ENCODE measurements at places on chromosomes 6 and 20.

- no peak for DNase-seq
Observed at GRCh38 chr6:100217225-100218012, 223.4 kb upstream of the MCHR2 start.

DNA sequence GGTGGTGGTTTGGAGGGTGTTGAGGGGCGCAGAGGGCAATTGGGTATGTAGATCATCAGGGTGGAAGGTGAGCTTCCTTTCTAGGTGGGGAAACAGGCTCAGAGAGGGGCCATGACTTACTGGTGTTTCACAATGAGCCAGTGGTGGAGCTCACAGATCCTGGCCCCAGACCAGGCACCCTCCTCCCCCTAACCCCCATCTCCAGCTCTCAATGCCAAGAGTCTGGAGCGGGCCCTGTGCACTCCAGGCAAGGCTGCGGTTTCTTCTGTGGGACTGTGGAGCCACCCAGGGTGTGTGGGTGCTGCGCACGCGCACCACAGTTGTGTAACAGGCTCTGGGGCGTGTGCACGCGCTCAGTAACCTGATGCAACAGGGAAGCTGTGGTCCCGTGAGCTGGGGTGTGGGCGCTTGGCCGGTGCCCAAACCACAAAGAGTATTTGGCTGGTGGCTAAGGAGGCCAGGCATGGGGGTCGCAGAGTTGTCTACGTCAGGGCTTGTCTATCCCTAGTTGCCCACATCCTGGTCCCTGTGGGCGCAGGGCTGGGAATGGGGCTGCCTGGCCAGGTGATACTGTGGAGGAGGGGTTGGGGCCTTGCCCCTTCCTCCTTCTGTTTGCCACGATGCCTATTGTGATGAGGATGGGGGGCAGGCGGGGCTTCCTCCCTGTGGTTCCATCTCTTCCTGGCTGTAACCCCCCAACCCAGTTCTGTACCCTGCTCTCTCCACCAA, 37.5 kb upstream of the MRPS18A start:
- DNase-seq, result peak; percentile 86

DNA sequence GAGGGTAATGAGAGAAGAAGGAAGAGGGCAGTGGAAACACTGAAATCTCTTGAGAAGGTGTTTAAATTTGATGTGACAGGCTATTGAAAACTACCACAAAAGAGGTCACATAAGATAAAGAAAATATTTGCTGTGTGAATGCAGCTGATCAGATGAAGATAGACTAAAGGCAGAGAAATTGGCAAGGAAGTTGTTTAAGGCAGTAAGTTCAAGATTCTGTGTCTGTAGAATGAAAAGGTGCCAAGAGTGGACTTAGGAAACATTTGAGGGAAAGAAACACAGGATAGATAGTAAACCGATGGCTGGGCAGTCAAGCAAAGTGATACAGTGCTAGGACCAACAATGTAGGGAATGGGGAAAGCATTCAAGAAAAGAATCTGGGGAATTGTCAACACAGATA, 332.3 kb upstream of the MARCKS start:
- no peak for DNase-seq

DNA sequence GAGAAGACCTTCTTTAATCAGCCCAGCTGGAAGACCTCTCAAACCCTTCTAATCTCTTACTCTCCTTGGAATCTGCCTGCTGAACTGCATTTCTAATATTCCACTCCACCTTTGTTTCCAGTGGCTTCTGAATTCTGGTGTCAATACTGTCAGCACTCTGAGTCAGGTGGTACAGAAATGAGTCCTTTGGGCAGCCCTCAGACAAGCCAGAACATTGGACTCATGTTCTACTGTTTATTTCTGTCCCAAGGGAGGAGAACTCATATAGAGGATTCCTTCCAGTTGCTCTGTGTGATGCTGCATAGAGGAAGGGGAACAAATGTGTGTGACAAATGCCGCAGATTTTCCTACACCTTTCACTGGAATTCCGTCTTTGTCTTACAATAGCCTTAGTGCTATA, 114.8 kb downstream of the PHF3 start:
- DNase-seq, result no peak

DNA sequence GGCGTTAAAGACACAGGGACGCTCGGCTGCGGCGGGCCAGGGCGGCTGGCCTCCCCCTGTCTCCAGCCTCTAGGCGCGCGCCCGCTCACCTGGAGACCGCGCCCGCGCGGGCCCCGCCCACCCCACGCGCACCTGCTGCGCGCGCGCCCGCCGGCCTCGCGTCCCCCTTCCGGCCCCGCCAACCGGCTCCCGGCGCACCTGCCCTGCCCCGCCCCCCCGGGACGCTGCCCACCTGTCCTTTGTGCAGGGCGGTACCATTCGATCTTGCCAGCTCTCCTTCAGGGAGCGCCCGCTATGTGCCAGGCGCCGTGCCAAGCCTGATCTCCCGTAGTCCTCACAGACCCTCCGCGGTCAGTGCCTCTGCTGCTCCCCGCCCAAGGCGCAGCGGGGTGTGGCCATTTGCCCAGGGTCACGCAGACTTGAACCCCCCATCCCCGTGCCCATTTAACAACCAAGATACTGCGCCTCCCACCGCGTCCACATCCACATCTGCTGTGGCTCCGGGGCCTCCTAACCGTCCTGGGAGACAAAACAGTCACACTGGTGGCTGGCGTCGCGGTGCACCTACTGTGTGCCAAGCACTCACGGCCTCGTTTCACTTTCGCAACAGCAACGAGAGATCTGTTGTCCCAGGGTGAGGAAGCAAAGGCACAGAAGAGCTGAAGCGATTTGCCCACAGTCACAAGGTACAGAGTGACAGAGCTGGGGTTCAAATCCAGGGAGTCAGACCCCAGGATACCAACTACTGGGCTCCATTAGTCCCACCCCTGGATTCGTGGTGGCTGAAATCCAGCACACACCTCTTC, 48.1 kb downstream of the NOL4L start:
- no peak for DNase-seq

GRCh38 chr6:157990321-157991066, 8.8 kb downstream of the SYNJ2 start:
- no peak for DNase-seq

- DNase-seq, result no peak
Observed at GRCh38 chr6:158996856-158997255, 3.1 kb downstream of the RSPH3 start.

DNA sequence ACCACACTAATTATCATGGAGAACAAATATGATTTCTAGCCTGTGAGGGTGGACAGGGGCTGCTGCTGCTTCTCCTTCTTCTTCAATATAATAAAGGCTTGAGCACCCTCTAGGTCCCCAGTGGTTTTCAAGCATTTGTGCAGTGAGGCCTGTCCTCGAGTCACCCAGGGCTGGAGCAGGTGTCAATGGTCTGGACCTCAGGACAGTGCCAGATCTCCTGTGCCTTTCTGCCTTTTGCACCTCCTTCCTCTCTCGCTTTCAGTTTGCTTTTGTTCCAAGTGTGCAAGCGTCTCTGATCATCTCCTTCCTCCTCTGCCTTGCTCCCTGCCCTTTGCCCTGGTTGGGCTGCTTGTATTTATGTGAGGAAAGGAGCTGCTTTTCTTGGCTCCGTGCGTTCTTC, 152.2 kb upstream of the SYNDIG1 start:
- no peak for DNase-seq

- no peak for DNase-seq
Observed at GRCh38 chr6:124028117-124028516, 224.5 kb downstream of the NKAIN2 start.

DNA sequence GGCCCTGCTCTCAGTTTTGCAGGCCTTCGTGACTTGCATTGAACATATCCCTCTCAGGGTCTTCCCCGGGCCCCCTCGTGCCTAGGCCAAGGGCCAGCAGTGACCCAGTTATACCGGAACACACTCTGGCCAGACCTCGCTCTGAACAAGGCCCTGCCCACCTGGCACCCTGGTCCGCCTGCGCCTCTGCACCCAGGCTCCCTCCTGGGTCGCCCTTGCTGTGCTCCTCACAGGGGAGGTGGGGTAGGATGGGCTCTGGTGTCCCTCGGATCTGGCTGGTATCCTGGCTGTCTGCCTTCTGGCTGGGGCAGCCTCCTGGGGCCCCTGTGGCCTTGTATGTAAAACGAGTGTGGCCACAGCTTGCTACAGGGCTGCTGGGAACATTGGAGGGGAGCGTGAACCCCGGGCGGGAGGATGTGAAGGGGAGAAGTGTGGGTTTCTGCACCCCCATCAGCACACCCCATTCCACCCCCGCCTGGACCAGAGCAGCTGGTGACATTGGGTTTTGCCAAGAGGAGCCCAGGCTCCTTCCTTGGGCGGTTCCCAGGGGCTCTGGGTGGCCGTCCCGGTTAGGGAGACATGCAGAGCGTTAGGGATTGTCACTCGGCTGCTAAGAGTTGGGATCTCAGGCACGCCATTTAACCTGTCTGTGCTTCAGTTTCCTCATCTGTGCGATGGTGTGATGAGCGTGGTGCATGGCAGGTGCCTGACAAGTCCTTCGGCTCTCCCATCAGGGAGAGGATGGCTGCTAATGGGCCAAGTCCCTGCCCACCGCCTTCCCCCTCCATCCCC, 17.5 kb downstream of the SRC start:
- no peak for DNase-seq

GRCh38 chr6:143157131-143157530, 96.4 kb downstream of the AIG1 start:
- no peak for DNase-seq

GRCh38 chr6:44390158-44390683, 2.7 kb downstream of the CDC5L start:
- no peak for DNase-seq

- DNase-seq, result no peak
Observed at GRCh38 chr6:37938909-37939308, 119.4 kb downstream of the ZFAND3 start.

- no peak for DNase-seq
Observed at GRCh38 chr6:33607126-33607783, 13.9 kb upstream of the ITPR3 start.

DNA sequence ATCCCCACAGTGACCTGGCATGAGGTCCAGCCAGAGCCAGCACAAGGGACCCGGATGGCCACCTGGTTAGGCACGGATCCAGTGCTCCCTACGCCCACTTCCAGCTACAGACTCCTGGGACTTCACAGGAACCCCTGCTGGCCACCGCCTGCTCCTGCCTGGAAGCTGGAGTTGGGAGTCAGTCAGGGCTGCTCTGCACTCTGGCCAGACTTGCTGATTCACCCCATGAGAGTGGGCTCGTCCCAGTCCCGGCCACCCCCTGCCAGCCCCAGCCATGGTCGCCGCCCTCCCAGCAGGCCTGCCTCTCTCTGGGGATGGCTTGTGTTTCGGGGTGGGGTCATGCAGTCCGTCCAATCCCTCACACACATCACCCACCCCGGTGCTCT, 125.8 kb downstream of the DLL1 start:
- DNase-seq, result peak; percentile 28

DNA sequence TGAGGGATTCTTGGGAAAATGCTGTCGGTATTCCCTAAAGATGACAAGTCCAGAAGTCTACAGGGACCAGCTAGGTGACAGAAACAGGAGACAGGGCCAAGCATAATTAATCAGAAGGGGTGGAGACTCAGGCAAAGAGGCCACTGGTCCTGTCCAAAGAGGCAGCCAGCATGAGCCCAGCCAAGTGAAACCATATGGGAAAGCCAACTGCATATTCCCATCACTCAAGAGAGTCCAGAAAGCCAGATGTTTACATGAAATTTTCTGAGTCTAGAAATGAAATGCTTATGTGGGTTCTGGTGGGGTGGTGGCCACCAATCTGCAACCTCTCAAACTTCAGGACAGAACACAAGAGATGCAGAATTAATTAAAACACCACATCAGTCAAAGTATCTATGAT, 74.3 kb downstream of the ANKRD60 start:
- peak; percentile 16 for DNase-seq

DNA sequence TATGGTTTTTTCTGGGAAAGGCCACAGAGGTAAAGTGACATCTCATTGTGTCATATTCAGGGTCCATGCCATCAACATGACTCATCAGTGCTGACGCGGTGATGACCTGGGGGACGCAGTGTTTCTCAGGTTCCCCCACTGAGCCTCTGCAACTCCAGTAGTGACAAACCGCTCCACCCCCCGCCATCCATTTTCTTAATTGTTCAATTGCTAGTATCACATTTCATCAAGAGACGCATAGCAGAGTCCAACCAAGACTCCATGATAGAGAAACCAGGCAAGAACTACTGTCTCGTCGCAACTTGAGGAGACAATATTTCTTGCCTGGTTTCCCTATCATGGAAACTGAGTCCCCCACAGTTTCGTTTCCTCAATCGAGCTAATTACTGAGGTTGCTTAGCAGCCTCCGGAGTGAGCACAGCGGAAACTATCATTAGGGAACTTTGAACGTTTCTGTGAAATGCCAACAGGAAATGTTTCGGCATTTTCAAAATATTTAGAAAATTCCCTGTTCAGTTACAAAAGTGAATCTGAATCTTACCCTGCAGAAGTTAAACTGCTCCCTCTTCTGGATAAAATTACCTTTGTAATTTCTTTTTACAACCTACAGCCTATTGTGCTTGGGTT, 12.2 kb upstream of the SERPINB1 start:
- peak; percentile 53 for DNase-seq

- DNase-seq, result no peak
Observed at GRCh38 chr6:146420255-146420654, 123.4 kb upstream of the RAB32 start.

DNA sequence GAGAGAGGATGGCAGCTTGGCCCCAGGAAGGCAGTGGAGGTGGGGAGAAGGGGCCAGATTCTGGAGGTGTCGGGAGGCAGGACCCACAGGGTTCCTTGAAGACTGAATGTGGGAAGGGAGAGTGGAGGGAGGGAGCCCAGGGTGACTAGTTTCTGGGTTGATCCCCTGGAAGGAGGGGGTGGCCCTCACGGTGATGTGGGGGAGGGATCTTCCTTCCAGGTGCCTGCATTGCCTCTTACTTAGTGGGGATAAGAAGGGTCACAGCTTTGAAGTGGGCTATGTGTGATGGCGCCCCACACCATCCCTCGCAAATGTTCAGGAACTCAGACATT, 26.7 kb downstream of the VSTM2L start:
- no peak for DNase-seq

DNA sequence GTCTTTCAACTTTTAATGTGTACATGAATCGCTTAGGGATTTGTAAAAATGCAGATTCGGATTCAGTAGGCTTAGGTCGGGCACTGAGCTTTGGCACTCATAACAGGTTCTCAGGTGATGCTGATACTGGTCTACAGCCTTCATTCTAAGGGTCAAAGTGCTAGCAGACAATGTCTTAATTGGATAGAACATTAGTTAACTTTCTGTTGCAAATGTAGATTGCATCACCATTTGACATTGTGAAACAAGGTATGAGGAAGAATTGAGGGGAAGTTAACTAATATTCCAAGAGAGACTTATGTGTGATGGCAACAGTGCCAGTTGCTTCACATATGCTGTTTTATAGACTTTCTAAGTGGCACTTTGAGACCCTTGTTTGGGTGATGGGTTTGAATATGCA, 86.9 kb downstream of the MLIP start:
- DNase-seq, result no peak

All from left hindlimb (tissue), 1 donor.